ENCODE measurements at places on chromosomes 16 and 17. TPM values are rescaled to one million over a fixed set of nuclear protein-coding genes. Genes with fewer than 3 reads are reported as not detected.

MILR1 gene
- total RNA-seq = 0.31 TPM

HBA2 gene
- 0.62 TPM for total RNA-seq

RCVRN gene
- not detected for total RNA-seq

WIPI1 gene
- total RNA-seq = 13.5 TPM

TEKT1 gene
- total RNA-seq = not detected

Data from activated naive CD4-positive, alpha-beta T cell treated with anti-CD3 and anti-CD28 coated beads for 36 hours (primary cell).